ENCODE measurements at places on chromosomes 7 and 10.

DNA sequence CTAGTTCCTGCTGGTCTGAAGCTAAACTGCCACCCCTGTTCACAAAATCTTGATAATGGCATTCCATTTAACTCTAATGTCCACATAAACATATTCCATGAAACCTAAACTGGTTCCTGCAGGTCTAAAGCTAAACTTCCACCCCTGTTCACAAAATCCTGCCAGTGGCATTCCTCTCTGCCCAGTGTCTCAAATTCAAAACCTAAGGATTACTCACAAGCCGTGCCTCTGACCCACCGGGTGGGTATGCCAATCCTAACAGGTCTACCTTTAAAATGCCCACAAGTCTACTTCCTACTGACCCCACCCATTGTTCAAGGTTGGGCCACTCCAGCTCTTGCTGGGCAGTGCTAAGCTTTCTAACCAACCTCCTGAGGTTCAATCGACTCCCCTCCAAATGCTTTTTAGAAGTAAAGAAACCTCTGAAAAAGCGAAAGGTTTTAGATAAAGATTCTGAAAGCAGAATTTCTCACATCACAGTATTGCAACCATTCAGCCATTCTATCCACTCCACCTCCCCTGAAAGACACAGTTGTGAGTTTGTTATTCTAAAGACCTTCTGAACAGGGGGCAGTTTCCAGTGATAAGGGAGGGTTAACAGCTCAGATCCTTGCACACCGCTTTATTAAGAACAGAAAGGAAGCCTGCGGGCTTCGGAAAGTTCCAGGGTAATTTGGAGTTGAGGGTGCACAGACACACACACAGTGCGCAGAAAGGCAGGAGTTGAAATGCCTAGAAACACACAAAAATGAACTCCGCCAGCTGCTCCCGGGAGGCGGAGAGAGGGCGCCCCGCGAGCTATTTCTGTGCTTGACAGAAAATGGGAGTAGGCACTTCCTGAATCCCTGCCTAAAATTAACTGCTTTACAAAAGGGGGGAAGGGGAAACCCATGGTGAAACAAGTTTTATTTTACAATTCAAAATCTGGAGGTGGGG lies 87.7 kb downstream of the TNS3 start:
- H3K27ac ChIP-seq: peak overlapping the region; percentile 45
- H3K4me1 ChIP-seq: peaks cover 24% of the 10 kb centered on the region
- no peaks in the 10 kb centered on the region for H3K36me3 ChIP-seq
- peak overlapping the region; percentile 12 for H3K4me3 ChIP-seq

- no peak overlapping the region for H3K27ac ChIP-seq
- H3K4me1 ChIP-seq: peaks cover 8% of the 10 kb centered on the region
- no peak overlapping the region for H3K4me3 ChIP-seq
- no peaks in the 10 kb centered on the region for H3K27me3 ChIP-seq
These were observed 4.4 kb downstream of the ZNF655 start for GRCh38 chr7:99562832-99563231.

DNA sequence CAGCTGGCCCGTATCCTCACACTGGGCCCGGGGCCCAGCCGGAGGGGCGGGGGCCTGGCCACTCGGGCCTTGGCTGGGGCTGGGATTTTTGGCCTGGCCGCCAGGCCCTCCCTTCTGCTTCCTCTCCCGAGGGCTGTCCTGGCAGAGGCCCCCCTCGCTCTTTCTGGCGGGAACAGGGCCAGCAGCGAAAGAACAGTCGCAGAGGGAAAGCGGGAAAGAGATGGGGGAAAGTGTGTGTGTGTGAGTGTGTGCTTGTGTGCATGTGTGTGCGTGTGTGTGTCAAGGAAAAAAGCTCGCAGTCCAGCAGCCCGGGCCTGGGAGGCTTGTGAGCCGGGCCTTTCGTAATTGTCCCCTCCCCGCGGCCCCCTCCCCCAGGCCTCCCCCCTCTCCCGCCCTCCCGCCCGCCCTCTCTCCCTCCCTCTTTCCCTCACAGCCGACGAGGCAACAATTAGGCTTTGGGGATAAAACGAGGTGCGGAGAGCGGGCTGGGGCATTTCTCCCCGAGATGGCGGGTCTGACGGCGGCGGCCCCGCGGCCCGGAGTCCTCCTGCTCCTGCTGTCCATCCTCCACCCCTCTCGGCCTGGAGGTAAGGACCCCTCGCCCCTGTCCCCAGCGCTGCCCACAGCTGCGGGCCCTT lies at the start of gene ELN:
TSS of gene ELN (plus strand) at position 491 of the 638 bp plus-strand sequence. CDS start at position 506, 15 bp downstream.
- no peaks in the 10 kb centered on the region for H3K27me3 ChIP-seq
- H3K4me1 ChIP-seq: peaks cover 46% of the 10 kb centered on the region
- DNase-seq: peak; percentile 87
- H3K4me3 ChIP-seq: peak within 1 kb of the TSS; percentile 69

- H3K27ac ChIP-seq: no peak overlapping the region
- no peaks in the 10 kb centered on the region for H3K27me3 ChIP-seq
- no peak overlapping the region for H3K4me3 ChIP-seq
- H3K4me1 ChIP-seq: peaks cover 14% of the 10 kb centered on the region
These were observed 27.1 kb downstream of the PRLHR start for GRCh38 chr10:118568327-118568848.

- DNase-seq: no peak
- H3K27ac ChIP-seq: no peak overlapping the region
- H3K27me3 ChIP-seq: no peaks in the 10 kb centered on the region
- H3K4me3 ChIP-seq: no peak overlapping the region
- no peaks in the 10 kb centered on the region for H3K36me3 ChIP-seq
These were observed 328.6 kb downstream of the INHBA start for GRCh38 chr7:41374150-41374848.

GRCh38 chr7:114047889-114048288 lies 129.1 kb upstream of the PPP1R3A start:
- DNase-seq: no peak
- H3K4me1 ChIP-seq: no peaks in the 10 kb centered on the region
- no peak overlapping the region for H3K4me3 ChIP-seq
- no peaks in the 10 kb centered on the region for H3K36me3 ChIP-seq
- H3K27me3 ChIP-seq: no peaks in the 10 kb centered on the region

DNA sequence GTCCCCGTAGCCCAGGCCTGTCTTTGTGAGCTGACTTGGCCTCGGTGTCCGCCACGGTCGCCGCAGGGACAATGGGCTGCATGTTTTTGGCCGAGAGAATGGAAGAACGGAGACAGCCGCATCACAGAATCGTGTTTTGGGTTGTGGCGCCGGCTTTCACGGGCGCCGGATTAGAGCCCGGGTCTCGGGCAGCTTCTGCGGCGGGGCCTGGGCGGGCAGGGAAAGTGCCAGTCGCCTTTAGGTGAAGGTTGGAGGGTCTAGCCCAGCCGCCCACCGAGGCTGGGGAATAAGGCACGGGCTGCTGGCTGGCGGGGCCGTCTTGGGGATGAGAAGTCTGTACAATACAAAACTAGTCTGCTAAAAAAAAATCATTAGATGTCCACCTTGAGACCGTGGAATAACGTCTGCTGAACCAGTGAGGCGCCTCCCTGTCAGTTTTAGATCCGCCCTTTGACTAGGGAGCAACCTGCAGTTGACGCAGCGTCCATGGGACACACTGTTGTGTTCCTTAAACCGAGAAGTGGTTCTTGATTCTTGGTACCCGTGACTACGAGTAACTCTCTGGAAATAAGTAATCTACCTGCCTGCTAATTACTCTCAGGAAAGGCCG lies 577 bp downstream of the DNAJB9 start:
- H3K27ac ChIP-seq: peak overlapping the region; percentile 99
- DNase-seq: peak; percentile 63
- no peaks in the 10 kb centered on the region for H3K27me3 ChIP-seq

DNA sequence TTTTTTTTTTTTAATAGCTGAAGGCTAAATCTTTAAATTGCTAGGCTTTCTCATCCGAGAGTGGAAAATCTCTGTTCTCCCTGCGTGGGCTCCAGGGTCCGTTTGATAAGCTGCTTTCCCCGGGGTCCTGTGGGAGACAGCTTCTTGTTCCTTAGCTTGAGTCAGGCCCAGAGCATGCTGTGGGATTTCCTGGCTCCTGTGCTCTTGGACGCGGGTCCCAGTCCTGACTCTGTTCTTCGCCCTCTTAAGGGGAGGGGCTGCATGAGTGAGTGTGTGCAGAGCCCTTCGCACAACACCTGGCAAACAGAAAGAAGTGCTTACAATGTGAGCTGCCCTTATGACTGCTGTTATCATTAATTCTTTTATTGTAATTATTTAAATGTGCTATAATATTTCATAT lies 133.5 kb downstream of the TACC2 start:
- H3K27me3 ChIP-seq: no peaks in the 10 kb centered on the region
- H3K4me1 ChIP-seq: no peaks in the 10 kb centered on the region
- H3K36me3 ChIP-seq: no peaks in the 10 kb centered on the region
- H3K4me3 ChIP-seq: no peak overlapping the region
- no peak for DNase-seq
- H3K27ac ChIP-seq: no peak overlapping the region

DNA sequence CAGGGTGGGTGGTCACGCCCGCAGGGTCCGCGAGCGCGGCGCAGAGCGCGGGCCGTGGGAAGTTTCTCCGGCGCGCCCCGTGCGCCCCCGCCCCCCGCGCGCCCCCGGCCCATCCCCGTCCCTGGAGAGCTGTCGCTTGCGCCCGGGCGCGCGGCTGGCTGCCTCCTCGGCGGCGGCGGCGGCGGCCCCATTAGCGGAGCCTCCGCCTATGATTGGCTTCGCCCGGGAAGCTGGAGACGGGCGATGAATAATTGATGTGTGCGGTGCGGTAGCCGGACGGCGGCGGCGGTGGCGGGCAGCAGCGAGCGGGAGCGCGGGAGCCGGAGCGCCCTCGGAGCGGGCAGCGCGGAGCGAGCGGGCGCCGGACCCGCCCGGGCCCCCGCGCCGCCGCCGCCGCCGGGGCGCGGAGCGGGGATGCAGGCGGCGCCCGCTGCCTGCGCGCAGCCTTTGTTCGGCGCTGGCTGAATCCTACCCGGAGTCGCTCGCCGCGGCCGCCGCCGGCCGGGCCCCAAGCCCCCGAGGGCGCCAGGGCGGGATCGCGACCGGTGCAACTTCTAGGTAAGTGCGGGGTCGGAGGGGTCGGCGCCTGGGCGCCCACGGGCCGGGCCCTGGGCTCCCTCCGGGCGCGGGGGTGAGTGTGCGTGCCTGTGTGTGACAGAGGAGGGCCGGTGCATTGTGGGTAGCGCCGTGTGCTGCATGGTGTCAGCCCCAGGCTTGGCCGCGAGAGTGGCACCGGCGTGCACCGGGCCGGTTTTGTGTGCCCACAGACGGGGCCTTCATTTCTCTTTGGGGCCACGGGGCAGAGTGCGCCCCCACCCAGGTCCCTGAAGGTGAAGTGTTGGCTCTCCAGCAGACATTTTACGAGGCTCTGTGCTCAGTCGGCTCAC lies 103.8 kb upstream of the PPIF start:
- no peak overlapping the region for H3K27ac ChIP-seq
- H3K36me3 ChIP-seq: no peaks in the 10 kb centered on the region
- peak overlapping the region; percentile 54 for H3K4me3 ChIP-seq
- H3K27me3 ChIP-seq: no peaks in the 10 kb centered on the region

DNA sequence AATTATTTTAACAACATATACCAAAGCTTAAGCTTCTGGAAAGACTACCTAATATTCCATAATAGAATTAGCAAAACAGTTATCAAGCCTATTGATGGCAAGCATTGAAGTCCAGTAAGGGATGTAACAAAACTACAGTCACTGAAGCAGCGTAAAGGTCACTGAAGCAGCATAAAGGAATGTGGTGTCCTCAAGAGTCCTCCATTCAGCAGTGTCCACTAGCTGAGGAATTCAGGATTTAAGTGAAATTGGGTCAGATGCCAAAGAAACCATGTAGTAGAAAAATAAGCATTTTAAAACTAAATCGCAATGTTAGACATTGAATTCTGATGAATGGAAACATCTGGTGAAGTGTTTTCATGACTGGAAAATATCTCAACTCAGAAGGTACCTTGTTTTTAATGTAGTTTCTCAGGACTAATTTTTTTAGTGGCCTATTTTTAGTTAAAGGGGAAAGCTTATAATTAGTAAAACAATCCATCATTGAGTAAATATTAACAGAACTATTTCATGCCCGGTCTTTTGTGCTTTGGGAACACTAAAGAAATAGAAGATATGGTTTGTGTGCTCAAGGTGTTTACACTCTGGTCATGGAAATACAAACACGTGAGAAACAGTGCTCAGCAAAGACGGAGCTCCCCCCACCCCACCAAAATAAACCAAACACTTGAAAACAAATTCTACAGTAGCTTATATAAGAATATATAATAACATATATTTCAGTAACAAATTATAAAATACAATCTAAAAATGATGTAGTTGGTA lies 121.4 kb downstream of the CDK14 start:
- no peaks in the 10 kb centered on the region for H3K36me3 ChIP-seq
- H3K27me3 ChIP-seq: no peaks in the 10 kb centered on the region
- no peak overlapping the region for H3K27ac ChIP-seq
- H3K4me1 ChIP-seq: peaks cover 4% of the 10 kb centered on the region

DNA sequence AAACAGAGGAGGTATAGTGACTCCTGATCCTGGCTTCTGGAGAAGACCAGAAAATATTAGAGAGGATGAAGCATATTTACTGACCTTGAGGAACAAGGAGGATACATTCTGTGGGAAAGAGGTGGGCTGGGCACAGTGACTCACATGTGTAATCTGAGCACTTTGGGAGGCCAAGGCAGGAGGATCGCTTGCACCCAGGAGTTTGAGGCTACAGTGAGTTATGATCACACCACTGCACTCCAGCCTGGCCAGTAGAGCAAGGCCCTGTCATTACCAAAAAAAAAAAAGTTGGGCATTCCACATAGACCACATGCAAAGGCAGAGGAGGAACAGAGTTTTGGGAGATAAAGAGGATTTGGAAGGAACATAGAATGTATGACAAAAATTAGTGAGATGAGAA lies 4.4 kb upstream of the ACBD5 start:
- no peak overlapping the region for H3K27ac ChIP-seq
- DNase-seq: no peak
- H3K4me3 ChIP-seq: no peak overlapping the region

- no peak overlapping the region for H3K27ac ChIP-seq
- DNase-seq: no peak
- H3K36me3 ChIP-seq: no peaks in the 10 kb centered on the region
- H3K27me3 ChIP-seq: no peaks in the 10 kb centered on the region
These were observed 91.8 kb downstream of the PTPRN2 start for GRCh38 chr7:158495786-158496185.

DNA sequence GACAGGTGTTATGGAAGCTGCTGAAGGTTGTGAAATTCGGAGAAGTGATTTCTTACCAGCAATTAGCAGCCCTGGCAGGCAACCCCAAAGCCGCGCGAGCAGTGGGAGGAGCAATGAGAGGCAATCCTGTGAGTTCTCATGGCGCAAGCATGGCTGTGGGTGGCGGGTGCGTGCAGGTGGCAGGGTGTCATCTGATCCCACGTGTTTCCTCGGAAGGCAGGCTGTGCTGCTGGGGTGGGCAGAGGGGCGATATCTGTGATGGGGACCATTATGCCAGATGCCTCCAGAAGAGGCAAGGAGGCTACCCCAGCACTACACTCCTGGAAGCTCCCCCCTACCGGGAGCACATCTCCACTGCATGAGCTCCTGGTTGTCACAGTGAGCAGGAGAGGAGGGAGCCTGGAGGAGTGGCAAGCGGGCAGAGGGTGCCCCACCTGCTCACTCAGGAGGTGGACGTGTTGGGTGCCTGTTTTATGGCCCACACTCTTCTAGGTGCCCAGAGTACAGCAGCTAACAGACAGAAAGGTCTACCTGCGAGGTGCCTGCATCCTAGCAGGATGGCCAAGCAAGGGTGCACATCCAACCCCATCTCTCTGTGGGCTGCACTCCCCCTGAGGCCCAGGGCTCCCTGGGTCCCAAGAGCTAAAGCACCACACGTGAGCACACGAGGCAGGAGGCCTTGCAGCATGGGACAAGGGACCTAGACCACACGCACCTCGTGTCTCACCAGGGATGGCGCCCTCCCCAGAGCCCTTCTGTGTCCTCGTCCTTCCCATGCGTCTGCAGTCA lies 204.7 kb downstream of the EBF3 start:
- DNase-seq: peak; percentile 5
- no peaks in the 10 kb centered on the region for H3K27me3 ChIP-seq
- no peak overlapping the region for H3K4me3 ChIP-seq
- H3K36me3 ChIP-seq: no peaks in the 10 kb centered on the region
- H3K4me1 ChIP-seq: no peaks in the 10 kb centered on the region
